NCI-H2227 treated with DMSO at 0.1 percent for 48 hours (cell line): ENCODE measurements at places on chromosomes 3 and 15.
A peak's percentile ranks its signal among the peaks of the same experiment; 100 is the strongest.

DNA sequence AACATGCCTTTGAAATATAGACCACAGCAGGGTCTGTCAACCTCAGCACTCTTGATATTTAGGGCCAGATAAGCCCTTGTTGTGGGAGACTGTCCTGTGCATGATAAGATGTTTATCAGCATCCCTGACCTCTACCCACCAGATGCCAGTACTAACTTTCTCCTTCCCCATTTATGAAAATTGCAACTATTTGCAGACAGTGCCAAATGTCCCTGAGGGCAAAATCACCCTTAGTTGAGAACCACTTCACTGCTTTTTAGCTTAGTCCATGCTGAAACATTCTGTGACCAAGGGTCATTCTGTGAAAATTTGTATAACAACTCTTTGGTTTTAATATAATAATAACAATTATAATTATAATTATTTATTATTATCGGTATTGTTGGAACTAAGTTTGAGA lies 1032.4 kb downstream of the MCTP2 start:
- no peak for DNase-seq

DNA sequence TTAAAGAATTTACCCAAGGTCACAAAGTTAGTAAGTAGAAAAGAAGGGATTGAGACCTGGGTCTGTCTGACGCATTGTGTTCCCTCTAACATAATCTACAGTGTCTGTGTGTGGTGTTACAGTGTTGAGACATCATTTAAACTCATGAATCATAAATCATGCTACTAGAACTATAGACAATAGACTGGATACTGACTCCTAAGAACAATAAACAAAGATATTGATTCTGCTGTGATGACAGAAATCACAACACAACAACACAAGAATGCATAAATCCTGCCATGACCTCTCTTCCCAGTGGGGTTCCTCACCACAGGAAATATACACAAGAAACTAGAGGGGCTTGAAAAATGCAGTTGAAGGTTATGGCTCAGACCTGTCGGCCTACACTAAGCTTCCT lies 44.3 kb downstream of the TRIM69 start:
- DNase-seq, result no peak

DNA sequence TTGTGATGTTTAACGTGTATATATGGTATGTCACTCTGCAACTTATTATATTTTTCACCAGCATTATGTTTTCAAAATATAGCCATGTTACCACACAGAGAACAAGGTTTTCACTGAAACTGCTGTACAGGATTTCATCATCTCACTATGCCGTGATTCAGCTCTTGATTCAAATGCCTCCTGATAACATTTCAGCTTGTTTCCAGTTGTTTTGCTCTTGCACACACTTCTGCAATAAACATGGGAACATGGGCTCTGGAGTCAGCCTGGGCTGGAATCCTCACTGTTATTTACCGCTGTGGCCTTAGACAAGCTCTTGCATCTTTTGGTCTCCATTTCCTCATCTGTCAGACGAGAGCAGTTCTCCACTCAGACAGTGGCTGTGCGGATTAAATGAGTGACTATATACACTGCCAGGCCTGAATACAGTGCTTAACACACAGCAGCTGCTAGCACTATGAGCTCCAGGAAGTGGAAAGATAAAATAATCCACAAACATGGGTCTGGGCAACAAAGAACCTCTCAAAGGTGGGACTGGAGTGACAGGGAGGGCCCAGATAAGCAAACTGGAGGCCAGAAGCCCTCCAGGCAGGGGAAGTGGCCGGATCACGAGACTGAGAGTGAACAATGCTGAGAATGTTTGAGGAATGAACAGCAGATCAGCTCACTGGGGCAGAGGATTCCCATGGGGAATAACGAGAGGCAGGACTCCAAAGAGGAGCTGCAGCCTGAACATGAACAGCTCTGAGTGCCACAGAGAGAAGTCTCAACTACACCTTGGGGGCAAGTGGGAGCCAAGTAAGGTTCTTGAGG lies 17.7 kb downstream of the NTRK3 start:
- DNase-seq, result no peak

DNA sequence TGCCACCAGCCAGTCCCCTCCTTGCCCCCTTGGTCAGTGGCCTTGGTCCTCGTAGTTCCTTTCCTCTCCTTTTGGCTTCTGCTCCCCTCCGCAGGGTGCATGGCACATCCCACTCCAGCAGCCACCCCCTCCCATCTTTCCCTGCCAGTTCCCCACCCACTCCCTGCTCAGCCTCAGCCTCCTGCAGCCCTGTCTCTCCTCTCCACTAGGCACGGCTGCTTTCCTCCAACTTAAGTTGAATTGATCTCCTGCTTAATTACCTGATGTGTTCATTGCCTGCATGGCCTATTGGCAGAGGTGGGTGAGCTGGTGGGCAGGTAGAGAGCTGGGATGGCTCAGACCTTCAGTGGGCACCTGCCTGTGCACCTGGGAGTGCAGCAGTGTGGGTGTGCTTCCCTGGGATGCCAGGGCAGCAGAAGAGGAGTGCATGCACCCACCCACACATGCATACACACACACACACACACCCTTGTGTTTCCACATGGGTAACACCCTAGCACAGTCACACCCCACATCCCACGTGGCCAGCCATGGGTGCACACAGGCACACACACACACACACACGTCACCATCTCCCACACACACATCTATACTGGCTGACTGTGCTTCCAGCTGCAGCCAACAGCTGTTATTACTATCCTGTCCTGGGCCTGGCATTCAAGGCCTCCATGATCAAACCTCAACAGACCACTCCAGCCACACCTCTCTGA lies 30.9 kb downstream of the C3orf18 start:
- no peak for DNase-seq

DNA sequence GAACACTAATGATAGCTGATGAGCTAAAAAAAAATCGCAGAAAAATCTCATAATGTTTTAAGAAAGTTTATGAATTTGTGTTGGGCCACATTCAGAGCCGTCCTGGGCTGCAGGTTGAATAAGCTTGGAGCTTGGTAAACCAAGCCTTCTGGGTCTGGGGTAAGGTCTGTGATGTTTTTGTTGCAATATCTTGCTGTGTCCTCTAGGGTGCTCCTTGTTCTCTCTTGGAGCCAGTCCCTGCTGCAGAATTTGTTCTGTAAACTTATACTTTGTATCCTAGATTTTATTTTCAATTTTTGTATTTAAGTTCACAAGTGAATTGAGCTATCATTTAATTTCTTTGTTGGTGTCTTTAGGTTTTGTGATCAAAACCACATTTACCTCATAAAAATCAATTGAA lies 143.7 kb downstream of the NR1D2 start:
- no peak for DNase-seq

DNA sequence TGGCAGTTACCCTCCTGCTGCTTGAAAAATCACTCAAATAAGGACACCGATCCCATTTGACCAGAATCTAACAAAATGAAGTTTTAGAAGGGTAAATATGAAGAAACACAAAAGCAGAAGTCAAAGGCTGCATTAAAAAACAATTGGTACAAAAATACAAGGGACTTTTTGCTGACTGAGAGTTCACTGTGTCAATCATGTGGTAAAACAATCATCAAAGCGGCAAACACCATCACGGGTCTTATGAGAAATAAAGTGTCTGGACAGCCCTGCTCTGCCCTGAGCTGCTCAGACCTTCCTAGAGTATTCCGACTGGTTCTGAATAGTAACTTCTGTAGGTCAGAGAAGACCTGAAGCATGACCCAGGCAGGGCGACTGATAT lies 137.2 kb upstream of the RAD18 start:
- DNase-seq, result no peak

- DNase-seq, result peak; percentile 17
Measured at GRCh38 chr3:142586803-142587406, 8.4 kb upstream of the ATR start.

DNA sequence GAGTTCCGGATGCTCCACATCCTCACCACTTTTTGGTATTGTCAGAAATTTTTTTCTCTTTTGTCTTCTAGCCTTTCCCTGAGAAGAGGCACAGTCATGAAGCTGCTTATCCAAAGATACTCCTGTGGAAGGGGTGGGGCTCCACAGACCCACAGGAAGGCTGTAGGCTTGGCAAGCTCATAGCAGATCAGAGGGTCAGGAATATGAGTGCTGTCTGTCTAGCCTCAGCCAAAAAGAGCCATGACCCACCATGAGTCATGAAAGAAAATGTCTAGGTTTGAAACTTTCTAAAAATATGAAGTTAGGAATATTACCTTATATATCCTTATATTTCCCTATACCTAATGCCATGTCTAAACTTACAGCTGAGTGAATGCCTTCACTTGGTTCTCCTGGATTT lies 118.2 kb upstream of the THBS1 start:
- no peak for DNase-seq

DNA sequence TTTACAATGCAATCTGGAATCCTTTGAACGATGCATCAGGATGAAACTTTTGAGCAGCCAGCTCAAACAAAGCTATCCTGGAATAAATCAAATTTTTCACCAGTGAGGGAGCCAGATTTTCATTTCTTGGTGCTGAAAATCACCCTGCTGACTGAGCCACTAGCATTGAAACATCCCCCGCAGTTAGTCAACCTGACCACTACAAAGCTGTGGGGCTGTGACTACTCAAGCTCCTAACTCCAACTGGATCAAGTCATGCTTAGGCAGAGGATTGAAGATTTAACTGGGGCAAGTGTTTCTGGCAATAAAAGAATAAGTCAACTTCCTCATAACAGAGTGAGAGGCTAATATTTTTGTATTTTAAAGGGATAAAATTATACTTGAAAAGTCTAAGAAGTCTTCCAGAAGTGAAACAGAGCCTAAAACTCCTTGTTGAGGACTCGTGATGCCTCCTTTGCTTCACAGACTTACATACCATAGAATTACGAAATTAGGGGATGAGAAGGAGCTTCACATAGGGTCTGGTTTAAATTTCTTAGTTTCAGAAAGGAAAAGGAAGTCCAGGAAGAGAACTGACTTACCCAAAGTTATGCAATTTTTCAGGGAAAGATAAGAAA lies 177.8 kb downstream of the SERPINI1 start:
- no peak for DNase-seq

GRCh38 chr3:89966877-89967665 lies 859.6 kb downstream of the EPHA3 start:
- no peak for DNase-seq

GRCh38 chr3:43287500-43287873 lies 1.1 kb downstream of the SNRK start:
- no peak for DNase-seq

DNA sequence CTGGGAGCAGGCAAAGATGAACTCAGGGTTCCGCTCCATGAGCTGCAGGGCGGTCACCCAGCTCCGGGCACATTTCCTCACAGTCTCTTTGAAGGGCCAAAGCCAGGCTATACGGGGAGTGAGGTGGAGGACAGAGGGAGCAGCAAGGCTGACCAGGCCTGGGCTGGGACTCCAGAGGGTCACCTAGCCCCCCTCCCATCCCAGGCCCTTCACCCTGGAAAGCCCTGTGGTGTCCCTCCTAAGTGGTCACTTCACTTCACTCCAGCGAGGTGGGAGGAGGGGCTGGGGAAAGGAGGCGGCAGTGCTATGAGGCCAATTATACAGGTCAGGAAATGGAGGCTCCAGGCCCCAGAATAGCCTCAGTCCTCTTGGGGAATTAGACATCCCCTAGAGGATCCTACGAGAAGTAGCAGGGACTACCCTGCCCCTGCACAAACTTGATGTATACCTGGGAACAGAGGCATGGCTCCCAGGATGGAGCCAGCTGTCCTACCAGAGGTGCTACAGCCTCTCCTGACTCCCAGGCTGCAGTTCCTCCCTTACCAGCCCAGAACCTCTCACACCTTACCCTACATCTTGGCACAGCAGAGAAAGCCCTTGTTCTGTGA lies 5.7 kb downstream of the MAN2C1 start:
- no peak for DNase-seq

- DNase-seq, result no peak
Measured at GRCh38 chr3:60801307-60801706, 449.9 kb downstream of the FHIT start.

DNA sequence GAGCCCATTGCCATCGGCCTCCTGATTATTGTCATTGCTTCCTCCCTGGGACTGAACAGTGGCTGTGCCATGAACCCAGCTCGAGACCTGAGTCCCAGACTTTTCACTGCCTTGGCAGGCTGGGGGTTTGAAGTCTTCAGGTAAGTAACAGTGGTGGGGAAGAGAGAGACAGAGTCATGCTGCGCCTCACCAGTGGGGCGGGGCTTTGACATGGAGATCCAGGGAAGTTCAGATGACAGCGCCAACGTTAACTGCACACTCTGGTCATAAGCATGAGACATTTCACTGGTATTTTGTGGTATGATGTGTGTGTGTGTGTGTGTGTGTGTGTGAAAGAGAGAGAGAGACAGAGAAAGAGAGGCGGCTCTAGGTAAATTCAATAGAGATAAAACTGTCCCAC lies 41.0 kb downstream of the AQP9 start:
- no peak for DNase-seq

DNA sequence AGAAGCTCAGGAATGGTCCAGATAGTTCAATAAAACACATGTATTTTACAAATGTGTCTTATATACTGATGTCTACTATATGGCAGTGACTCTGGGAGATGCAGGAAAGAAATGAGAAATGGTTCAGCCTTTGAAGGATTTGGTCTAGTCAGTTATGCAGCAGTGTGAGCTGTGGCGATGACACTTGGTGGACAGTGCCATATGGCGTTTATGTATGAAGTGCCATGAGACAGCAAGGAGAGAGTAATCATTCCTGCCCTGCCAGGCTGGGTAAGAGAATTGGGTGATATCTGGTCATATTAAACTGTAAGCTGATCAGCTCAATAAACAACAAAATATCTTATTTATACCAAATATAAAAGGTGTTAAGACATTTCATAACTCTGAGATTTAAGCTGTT lies 47.6 kb upstream of the ANP32A start:
- no peak for DNase-seq

DNA sequence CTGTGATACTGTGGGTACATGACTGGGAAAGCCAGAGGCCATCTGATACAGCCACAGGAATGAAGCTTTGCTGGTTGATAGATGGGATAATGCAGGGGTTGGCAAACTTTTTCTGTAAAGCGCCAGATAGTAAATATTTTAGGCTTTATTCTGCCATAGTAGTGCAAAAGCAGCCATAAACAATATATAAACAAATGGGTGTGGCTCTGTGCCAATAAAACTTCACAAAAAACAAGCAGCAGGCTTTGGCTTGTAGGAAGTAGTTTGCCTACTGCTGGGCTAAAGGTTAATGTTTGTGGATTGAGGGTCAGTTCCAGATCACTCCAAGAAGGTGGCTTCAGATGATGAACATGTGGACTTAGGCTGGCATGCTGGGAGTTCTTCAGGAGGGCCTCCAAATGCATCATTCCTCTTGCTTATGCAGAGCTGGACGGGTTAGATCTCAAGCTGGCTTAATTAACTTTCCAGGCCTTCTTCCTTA lies 305.7 kb downstream of the RPLP1 start:
- DNase-seq, result no peak

DNA sequence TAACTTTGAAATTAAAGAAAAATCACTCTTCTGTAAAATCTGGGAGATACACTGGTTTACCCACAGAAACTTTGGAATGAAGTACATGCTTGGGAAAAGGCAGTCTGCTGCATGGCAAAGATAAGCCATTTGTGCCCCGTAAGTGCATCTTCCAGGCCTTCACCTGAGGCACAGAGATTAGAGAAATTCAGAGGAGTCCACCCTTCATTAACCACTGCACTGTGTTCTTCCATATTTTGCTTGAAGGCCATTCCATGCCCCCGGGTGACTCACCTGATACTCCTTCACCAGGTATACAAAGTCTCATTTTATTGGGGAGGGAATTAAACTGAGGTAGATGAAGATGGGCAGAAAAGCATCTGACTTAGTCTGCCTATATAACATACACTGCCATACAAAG lies 53.0 kb downstream of the CMSS1 start:
- no peak for DNase-seq

- DNase-seq, result no peak
Measured at GRCh38 chr3:39432342-39432741, 25.8 kb downstream of the RPSA start.

- no peak for DNase-seq
Measured at GRCh38 chr15:66952756-66953522, 112.5 kb upstream of the SMAD3 start.
